Effector CD8-positive, alpha-beta T cell (primary cell): ENCODE measurements at places on chromosomes 2 and 18.

DNA sequence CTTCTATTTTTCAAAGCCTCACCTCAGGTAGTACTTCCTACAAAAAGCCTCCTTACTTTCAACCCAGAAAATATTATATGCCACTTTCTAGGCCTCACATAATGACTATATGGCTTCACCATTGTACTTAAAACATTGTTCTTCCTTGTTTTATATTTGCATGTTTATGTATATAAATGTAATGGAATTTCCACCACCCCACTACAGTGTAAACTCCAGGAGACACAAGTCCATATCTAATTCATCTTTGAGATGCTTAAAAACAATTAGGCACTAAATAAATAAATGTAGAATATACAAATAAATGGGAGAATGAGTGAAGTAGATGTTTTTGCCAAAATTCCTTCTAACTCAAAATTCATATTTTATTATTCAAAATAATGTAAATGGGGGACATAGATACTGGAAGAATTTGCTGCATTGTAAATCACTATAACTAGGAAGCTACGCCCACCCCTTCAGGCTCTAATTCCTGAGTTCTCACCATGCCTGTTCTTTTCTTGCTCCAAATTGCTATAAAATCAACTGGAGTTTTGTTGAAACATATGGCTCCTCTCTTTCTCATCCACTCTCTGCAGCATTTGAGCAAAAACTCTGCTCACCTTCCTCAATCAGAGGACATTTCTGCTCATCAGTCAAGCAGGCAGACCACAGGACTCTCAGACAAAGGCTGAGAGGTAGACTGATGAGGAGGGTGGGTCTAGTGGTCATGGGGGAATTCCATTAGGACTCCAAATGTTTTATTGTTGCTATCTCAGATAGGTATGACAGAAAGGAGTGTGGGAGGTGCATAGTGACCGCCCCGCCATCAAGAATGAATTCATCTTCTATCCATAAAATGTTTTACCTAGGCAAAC is 243.0 kb downstream of the HNMT start:
- DNase-seq = no peak

DNA sequence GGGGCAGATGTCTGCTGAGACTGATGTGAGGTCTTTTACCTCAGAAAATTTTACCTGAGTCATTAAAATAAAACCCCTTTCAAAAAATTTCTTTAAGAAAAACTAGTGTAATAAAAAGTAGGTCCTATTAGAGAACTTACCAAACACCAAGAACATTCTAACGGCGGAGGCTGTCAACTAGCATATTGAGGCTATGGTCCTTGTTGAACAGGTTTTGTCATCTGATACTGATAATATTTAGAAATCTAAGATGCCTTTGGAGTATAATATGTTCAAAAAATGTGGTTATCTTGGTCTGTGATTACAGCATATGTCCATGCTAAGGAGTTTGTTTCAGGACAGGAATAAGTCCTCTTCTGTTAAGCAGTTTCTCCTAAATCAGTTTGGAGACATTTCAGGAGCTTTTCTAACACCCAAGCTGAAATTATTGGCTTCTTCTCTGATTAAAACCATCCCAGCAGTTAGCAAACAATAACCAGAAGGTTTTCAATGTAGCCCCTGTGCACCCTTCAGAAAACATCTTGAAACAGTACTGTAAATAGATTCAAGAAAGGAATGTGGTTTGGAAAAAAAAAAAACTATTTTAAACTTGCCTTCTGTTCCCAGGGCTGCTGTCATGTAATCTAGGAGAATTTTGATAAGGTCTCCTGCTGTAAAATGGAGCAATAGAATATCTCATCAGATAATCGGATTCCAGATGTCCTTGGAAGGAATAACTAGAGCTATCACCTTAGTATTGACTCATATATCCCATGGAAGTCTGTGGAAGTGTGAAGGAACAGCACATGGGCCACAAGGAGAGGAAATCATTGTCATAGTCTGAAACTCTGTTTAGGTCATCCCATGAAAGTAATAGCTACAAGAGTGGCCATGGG is 58.7 kb upstream of the B3GNT2 start:
- no peak for DNase-seq

GRCh38 chr2:29789911-29790485 is 131.4 kb downstream of the ALK start:
- no peak for DNase-seq

DNA sequence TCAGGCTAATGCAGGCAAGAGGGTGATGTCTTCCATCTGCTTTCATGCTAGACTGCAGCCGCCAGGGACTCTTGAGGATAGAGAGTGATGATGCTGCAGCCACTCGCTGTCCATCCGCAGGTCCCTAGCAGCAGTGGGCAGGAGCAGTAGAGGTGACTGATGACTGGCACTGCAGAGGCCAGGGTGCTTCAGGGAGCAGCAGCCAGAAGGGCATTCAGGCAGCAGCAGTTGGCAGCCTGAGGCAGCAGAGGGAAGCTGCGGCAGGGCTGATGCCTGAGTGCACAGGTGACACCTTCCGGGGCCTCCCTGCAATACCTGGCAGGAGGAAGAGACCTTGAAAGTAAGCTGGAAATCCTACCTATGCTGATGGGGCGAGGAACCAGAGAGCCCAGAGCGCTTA is 214.2 kb downstream of the ICOS start:
- DNase-seq = no peak

DNA sequence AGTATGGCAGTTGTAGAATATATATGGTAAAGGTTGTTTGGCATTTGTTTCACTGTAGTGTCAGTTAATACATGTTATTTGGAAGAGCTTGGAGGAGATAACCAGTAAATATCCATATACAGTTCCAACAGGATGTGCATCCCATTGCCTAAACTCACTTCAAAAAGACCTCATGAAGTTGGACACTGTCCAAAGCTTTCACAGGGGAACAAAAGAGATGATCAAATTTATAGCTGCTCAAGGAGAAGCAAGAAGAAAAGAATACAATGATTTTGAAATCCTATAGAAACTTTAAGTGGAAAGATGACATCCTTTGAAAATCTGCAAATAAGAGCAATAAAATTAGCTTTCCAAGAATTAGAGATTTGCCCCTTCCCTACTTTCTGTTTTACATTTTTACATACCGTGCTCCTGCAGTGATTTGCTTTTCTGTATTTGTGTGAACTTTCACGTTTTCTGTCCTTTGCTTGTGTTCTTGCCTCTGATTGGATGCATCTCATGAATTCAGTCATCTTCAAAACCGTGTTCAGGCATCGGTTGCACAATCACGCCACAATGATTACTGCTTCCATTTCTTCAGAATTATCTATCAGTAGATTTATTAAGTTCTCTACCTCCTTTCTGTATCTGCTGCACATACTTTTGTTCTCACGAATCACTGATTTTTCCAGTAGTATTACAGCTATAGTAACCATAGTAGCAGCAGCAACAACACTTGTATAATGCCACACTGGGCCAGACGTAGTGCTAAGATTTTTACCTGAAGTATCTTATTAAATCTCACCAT is 83.8 kb downstream of the PARD3B start:
- no peak for DNase-seq

DNA sequence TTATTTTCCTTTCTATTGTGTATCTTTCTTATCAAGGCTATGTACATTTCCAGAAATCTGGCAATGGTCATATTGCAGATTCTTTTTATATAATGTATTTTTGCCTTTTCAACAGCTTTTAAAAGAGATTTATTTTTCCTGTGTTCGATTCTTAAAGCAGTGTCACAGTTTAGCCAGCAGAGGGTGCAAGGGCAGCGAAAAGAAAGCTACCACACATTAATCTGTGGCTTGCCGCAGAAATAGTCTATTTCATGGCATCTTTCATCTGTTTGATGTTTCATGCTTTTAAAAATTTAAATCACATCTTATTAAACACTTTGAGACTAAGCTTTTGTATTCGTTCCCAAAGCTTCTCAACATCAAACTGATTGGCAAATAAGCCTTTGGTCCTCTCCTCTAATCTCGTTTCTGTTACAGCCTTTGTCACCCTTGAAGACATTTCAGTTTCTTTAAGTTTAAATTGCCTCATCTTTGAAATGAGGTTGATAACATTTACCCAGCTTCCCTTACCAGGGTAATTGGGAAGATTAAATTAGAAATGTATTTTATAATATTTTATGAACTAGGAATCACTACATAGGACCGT is 73.3 kb downstream of the PIK3C3 start:
- no peak for DNase-seq

- no peak for DNase-seq
Observed at GRCh38 chr2:38600242-38600891, 2.4 kb downstream of the HNRNPLL start.

- DNase-seq = no peak
Observed at GRCh38 chr2:172307800-172308199, 119.6 kb upstream of the ITGA6 start.

GRCh38 chr18:61690418-61691138 is 202.2 kb downstream of the RNF152 start:
- DNase-seq = no peak

- no peak for DNase-seq
Observed at GRCh38 chr2:238988105-238988504, 140.2 kb downstream of the TWIST2 start.
